ENCODE measurements at places on chromosomes 12 and 14.
A peak's percentile ranks its signal among the peaks of the same experiment; 100 is the strongest.

- no peak for DNase-seq
Measured at GRCh38 chr12:72467985-72468384, 195.8 kb downstream of the TRHDE start.

DNA sequence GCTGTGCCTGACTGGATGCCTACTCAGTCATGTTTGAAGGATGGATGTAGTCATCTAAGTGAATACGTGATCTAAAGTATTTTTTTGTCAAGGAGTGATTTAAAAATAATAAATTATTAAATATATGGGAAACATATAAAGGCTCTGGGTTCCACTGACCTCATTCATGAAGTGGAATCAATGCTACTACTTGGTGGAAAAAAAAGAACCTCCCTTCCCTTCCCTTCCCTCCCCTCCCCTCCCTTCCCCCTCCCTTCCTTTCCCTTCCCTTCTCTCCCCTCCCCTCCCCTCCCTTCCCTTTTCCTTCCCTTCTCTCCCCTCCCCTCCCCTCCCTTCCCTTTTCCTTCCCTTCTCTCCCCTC is 162.7 kb downstream of the ESRRB start:
- no peak for DNase-seq

GRCh38 chr12:21613931-21614330 is 9.3 kb upstream of the GYS2 start:
- no peak for DNase-seq

- DNase-seq: no peak
Measured at GRCh38 chr14:20387576-20387975, 25.7 kb downstream of the TEP1 start.

- DNase-seq: no peak
Measured at GRCh38 chr12:608413-608812, 54.8 kb downstream of the NINJ2 start.

DNA sequence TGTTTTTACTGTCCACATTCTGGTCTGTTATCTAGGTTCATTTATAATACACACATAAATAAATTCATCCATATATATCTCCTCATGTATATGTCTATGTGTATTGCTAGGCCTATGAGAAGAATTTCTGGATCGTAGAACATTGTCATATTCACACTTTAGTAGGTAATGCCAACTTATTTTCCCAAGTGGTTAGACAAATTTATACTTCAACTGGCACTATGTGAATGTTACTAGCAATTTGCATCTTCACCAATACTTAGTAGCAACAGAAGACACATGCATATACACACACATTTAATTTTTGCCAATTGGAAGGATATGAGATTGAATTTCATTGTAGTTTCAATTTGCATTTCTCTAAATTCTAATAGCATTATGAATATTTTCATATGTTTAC is 365.1 kb downstream of the FSCB start:
- no peak for DNase-seq

- DNase-seq: no peak
Measured at GRCh38 chr12:107491856-107492255, 193.7 kb upstream of the PWP1 start.

DNA sequence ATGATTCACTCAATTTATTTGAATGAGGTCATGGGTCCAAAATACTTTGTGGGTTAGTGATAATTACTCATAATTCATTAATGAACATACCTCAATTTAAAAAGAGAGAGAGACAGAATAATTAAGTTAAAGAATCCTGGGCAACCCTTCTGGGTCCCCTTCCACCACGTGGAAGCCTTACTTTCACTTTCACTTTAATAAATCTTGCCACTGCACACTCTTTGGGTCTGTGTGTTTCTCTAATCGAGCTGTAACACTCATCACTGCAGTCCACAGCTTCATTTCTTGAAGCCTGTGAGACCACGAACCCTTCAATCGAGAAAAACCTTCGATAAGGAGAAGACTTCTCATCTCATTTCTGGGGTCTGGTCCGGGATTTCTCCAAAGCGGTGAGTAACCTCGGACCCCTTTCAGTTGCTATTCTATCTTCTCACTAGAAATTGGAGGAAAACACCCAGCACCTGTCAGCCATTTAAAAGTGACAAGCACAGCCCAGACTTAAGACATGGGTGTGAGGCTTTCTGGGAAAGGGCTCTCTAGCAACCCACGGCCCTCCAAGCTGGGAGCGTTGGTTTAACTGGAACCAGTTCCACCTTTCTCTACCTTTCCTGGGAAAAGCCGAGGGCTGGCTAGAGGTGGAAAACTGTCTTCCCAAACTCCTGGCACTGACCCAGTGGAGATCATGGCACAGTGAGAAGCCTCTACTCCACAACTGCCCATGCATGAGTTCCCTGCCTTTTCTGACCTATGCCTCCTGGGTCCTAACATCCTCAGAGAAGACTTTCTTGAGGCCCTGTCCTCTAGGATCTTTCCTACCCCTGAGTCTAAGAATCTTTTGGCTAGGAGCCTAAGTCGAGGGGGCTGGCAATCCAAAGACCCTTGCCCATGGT is 148.8 kb upstream of the ATF7IP start:
- no peak for DNase-seq

DNA sequence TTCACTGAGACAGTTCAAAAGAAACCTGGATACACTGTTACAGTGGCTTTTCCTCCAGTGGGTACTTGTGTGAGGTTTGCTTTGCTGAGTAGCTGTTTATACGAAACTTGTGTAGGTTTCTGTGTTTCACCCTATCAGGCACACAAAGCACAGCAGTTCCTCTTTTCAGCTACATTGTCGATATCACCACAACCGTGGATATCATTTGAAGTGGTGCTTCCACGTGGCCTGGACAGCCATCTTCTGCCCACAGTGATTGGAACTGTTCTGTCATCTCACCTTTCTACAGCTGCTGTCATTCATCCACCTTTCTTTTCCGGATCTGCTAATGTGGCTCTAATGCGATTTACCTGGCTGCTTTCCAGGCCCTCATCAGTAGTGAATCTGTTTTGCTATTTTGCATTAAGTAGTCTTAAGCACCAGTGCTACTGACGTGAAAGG is 368.8 kb downstream of the SYT1 start:
- DNase-seq: no peak

DNA sequence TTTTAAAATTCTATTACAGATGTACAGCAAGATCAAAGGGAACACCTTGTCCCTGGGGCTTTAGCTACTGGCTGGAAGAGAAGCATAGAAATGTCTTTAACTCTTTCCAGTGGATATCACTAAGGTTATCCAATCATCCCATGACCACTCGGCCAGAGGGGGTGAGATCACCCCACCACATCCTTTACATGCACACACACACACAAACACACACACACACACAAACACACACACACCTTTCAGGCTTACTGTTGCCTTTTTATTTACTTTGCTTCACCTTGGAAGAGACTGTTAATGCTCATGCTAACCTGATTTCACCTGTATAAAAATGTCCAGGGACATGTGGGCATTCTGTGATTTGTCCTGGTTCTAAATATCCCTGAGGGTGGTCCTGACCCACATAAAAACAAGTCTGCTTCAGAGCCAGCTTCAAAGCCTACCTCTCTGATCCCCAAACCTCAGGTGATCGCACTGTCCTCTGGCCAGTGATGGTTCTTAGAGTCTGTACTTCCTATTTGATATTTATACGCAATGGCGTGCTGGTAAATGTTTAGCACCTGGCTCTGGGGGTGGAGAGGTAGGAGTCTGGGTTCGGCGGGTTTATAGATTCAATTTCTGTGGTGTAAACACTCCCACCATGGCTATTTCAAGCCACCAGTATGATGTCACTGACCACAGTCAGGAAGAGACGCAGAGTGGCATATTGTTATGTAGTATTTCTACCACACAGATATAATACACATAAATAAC is 166.1 kb upstream of the EEA1 start:
- no peak for DNase-seq

GRCh38 chr12:46298261-46298660 is 29.4 kb upstream of the SLC38A1 start:
- DNase-seq: no peak

- no peak for DNase-seq
Measured at GRCh38 chr12:127687181-127687580, 579.8 kb upstream of the TMEM132C start.

GRCh38 chr12:111368291-111368787 is 556 bp downstream of the PHETA1 start:
- DNase-seq: no peak

DNA sequence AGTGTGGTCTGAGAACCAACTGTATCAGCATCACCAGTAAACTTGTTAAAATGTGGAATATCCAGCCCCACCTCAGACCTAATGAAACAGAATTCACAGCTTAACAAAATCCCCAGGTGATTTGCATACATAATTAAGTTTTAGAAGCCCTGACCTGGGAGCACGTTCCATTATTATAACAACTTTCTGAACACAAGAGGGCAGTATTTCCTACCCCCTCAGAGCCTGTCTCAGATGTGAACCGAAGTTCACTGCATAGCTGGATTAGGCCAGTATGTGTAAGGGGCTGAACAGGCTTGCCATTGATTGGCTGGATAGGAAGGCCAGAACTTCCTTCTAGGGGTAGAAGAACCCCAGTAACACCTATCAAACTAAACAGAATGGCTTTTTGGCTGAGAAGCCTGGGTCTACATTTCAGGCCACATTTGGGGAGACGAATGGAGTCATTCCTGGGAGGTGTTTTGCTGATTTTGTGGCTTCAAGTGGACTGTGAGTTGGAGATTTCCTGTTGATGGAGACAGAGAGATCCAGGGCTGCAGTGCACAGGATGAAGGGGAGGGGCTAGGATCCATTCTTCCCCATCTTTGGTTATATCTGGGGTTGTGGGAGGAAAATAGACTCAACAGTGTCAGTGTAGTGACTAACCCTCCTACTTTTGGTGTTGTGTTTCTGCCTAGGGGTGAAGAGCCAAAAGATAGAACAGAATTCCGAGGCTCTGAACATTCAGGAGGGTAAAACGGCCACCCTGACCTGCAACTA is 94.7 kb upstream of the OR4E1 start:
- no peak for DNase-seq

GRCh38 chr12:67390273-67390672 is 121.1 kb downstream of the CAND1 start:
- no peak for DNase-seq

DNA sequence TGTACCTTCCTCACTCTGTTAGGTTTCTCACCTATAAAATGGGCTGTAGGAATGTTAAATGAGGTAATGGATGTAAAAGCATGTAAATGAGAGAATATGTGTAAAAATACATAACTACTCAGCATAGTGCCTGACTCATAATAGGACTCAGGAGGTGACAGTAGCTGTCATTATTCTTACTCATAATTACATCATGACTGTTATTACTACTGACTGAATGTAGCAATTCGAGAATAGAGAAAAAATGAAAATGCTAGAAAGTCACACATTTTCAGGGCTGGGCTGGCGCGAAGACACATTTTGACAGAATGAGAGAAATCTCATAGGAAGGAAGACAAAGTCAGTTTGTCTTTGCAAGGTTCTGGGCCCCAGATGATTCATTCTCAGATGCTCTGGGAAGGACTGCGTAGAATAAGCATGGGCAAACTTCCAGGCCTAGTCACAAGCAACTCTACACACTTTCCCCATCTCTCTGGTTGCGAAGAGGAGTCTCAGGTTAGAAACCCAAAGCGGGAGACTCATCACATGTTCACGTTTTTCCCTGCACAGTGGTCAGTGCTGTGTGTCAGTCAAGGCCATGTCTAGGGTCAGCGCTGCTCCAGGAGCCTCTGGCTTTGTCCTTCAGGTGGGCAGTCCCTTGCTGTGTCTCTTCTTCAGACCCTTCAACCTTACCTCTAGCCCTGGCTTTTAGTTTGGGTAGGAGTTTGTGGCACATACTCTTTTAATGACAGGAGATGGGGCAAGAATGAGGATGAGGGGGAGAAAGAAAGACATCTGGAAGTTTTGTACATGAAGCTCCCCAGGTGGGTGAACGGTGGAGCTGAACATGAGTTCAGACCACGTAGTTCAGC is 8.4 kb downstream of the GPRC5A start:
- peak; percentile 87 for DNase-seq

GRCh38 chr14:94307410-94307992 is 14.4 kb upstream of the SERPINA10 start:
- no peak for DNase-seq

GRCh38 chr12:47984331-47984801 is 19.9 kb downstream of the COL2A1 start:
- DNase-seq: no peak

DNA sequence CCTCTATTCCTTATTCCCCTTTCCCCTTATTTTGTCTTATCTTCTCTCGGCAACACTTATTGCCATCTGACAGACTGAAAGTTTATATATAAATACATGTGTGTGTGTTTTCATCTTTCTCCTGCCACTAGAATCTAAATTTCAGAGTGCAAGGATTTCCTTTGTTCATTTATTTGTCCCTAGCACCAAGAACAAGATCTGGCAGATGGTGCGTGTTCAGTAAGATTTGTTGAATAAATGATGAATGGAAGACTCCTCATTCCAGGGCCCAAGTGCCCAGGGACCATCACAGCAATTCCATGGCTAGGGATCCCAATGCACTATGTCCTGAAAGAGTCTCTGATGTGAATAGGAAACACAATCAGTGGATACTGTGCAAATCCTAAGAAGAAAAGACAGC is 97.9 kb upstream of the EEA1 start:
- no peak for DNase-seq

DNA sequence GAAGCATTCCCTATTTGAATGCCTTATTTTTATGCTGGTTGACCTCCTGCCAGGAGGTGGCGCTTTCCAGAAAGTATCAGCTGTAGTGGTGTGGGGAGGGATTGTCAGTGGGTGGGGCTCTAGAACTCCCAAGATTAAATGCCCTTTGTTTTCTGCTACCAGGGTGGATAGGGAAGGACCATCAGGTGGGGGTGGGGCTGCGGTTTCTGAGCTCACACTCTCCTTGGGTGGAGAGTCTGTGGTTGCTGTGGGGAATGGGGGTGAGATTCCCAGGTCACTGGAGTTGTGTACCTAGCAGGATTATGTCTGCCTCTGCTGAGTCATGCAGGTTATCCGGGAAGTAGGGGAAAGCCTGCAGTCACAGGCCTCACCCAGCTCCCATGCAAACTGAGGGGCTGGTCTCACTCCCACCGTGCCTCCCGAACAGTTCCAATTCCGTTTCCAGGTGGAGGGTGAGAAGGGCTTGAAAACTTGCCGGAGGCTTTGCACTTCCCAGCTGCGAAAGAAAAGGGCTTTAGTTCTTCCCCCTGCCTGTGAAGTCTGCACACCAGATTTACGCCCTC is 68.3 kb downstream of the ALG10B start:
- no peak for DNase-seq

GRCh38 chr12:89383235-89384049 is 31.1 kb upstream of the DUSP6 start:
- DNase-seq: no peak

DNA sequence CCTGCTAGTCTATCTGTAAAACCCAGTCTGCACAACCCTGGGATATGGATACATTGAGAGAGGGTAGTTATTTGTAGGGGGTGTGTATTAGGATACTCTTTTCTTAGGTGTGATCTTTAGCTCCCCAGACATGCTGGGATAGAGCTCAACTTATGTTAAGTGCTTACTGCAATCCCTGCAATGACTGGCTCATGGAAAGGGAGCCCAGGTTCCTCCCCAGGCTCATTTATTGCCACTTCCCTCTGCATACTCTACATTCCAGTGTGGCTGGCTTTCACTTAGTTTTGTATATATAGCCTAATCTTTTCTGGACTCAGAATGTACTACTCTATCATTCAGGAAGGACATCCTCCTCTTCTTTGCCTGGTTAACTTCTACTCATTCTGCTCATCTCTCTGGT is 172.0 kb downstream of the SYT10 start:
- no peak for DNase-seq

GRCh38 chr14:77498120-77498979 is at the start of gene ISM2:
Gene ISM2 (minus strand): TSS chr14:77498816. CDS start chr14:77498793, 23 bp downstream.
- no peak for DNase-seq

GRCh38 chr14:65280653-65281052 is 131.9 kb upstream of the FUT8 start:
- no peak for DNase-seq

All from GM04503 (cell line).